Epithelial cell of proximal tubule (primary cell): ENCODE measurements at places on chromosomes 3 and 15. TPM values are rescaled to one million over a fixed set of nuclear protein-coding genes. Genes with fewer than 3 reads are reported as not detected.
A peak's percentile ranks its signal among the peaks of the same experiment; 100 is the strongest.

DNA sequence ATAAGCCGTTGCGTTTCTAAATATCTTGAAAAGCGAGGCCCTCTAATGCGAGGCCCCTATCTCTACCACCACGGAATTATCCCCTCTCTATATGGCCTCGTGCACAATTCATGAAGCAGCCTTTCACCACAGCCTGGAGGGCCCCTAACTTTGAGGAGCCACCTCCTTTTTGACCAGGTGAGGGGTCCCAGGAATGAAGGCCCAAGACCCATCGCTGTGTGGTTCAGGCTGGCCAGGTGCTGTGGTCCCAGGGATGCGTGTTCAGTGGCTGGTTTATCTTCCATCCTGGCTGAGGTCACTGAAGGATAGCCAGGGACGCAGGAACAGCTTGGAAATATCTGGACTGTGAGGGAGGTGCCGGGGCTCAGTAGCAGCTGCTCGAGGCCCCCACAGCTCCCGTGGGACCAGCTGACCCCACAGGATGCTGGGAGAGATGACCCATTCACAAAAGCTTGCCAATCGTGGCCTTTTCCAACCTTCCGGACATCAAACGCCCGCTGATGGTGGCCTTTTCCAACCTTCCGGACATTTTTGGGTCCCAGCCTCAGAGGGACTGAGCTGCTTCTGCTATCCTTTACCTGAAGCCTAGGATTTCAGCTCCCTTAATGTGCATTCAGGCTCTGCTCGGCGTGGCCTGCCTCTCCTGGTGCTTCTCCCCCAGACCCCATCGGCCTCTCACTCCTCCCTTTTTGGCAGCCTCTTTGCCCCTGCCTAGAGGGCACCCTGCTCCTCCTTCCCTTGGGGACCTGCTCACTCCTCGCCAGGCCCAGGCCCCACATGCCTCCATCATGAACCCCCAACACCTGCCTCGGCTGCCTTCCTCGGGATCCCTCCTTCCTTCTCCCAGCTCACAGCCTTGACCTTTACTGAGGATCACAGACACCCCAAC is 140.9 kb downstream of the CHSY1 start:
- no peak for DNase-seq

DNA sequence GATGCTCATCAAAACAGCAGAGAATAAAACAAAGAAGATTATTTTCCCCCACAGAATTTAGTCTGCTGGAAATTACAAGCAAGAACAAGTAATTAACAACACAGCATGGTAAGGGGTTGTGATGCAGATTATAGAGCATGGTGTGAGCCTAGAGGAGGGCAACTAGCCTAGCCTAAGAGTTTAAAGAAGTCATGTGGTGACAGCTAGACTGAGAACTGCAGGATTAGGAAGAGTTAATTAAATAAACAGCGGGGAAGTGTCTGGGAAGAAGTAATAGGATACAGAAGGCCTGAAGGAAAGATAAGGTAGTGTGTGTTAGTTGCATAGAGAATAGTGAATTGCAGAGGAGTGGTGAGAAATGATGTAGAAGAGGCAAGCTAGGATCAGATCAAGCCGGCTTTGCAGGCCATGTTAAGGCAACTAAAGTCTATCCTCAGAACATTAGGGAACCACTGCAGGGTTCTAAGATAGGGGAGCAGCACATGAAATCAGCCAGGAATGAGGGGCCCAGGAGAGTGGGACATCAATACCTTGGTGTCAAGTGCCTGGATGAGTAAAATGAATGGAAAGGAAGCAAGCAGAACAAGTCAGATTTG is 11.9 kb upstream of the PKM start:
- no peak for DNase-seq

DNA sequence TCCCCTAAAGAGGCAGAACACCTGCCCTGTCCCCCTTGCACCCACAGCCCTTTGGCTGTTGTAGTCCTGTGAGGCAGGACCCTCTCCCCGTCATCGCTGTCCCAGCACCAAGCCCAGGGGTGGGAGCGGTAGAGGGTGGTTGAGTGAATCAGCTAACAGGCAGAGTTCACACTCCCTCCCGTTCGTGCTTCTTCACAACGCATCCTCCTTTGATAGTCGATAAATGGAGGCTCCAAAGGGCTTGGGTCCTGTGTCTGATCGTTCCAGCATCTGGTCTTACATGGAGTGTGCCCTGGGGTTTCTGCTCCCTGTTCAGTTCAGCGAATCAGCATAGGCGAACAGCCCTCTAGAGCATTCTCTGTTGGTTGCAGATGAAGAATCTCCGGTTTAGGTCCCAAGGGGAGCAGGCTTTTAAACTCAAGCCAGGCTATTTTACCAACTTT is 820 bp upstream of the HMCES start:
- DNase-seq = no peak

DNA sequence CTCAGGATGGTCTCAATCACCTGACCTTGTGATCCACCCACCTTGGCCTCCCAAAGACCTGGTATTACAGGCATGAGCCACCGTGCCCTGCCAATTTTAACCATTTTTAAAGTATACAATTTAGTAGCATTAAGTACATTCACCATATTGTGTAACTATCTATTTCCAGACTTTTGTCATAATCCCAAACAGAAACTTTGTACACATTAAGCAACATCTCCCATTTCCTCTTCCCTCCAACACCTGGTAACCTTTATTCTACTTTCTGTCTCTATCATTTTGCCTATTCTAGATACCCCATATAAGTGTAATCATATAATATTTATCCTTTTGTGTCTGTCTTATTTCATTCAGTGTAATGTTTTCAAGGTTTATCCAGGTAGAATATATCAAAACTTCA is 8.9 kb upstream of the MYLK start:
- no peak for DNase-seq

GRCh38 chr3:118075873-118076272 is 958.8 kb downstream of the IGSF11 start:
- DNase-seq = no peak

- DNase-seq = no peak
Observed at GRCh38 chr15:59819092-59819491, 130.0 kb upstream of the BNIP2 start.

DNA sequence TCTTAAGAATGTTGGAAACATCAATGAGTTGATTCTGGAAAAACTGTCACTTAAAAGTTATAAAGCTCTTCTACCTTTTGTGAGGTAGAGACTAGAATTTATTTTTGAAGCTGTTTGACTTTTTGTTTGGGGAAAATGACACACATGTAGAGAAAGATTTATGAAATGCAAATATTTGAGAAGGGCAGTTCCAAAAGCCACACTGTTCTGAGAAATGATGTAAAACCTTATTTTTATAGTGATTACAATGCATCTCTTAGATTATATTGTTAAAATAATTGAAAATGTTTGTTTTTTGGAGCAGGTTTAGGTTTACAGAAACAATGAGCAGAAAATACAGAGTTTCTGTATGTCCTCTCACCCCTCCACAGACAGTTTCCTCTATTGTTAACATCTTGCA is 116.1 kb upstream of the CMC1 start:
- DNase-seq = no peak

DNA sequence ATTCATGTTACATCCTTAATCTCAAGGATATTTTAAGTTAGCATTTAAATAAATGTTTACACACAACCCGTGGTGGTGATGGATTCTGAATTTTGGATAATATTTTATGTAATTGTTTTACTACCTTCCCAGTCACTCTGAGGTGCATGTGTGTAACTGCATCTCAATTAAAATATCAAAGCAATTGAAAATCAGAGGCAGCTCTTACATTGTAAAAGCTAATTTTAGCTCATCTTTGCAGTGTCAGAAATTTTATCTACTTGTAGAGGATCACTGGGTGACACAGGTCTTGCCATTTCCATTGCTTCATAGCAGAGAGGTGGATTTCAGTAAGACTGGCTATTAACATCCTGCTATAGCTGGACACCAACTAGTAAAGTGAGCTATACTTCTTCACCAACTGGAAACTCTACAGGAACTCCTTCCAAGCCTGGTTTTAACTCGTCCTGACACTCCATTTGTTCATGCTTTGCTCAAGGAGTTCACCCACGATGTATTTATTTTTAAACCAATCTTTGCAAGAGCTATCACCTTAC is 19.6 kb upstream of the MITF start:
- DNase-seq = no peak

- no peak for DNase-seq
Observed at GRCh38 chr3:142243134-142243533, 17.7 kb upstream of the GK5 start.

- DNase-seq = no peak
Observed at GRCh38 chr3:164377466-164377865, 700.8 kb downstream of the SI start.

DNA sequence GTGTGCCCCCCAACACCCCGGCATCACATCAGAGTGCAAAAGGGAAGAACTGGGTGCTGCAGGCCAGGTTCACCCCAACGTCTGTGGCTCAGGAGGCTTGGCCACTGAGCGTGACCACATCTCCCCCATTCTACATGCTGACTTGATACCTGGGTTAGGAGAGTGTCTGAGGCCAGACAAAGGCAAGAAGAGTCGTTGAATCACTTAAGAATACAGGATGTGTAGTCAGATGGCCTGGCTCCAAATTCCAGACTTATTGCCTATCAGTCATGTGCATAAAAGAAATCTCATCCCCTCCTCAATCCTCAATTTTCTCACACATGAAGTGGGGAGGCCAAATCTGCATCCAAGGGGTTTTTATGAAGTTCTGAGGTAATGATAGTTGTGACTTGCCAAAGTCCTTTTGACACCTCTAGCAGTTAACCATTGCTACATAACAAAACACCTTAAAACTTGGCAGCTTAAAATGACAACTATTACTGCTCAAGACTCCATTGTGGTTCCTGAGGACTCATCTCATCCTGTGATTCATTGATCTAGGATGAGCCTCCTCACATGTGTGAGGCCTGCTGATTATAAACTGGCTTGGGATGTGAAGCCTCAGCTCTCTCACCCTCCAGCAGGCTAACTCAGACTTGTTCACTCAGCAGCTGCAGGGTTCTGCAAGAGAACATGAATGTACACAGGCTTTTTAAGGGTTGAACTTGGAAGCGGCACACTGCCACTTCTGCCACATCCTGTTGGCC is 138.8 kb upstream of the TLE3 start:
- peak; percentile 69 for DNase-seq

DNA sequence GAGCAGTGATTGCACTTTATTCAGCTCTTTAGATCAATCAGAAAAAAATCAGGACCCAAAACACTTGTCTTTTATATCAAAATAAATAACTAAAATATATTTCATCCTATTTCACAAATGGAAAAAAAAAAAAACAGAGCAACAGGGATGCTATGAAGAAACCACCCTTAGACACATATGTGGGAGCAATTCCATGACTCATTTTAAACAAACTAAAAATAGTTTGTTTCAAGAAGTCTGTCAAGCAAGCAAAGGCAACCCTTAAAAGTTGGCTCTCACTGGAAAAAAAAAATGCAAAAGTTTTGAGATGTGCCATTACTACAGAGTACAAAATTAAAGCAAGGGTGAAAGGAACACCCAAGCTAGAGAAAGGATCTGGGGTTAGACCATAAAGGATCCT is 5.7 kb downstream of the ATP13A3 start:
- no peak for DNase-seq

DNA sequence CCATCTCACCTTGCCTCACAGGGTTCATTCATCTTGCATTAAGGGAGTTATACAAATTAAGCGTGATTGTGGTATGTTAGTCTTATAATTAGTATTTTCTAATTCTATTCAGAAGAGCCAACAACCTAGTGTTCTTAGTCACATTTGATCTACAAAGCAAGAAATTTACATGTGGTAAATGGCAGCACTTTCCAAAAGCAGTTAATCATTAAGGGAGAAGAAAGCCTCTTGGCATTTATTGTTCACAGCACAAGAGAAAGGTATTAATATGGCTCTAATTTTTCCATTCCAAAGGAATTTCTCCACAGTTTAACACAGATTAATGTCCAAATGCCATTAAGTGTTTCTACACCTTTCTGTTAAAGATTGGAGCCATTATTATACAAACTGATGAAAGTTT is 1077.1 kb downstream of the ZPLD1 start:
- DNase-seq = peak; percentile 57

GRCh38 chr3:155390351-155390750 is 96.9 kb upstream of the STRIT1 start:
- DNase-seq = no peak

- no peak for DNase-seq
Observed at GRCh38 chr15:71043373-71043772, 71.9 kb upstream of the THSD4 start.

GRCh38 chr15:66188464-66188863 is 65.1 kb downstream of the MEGF11 start:
- no peak for DNase-seq

DNA sequence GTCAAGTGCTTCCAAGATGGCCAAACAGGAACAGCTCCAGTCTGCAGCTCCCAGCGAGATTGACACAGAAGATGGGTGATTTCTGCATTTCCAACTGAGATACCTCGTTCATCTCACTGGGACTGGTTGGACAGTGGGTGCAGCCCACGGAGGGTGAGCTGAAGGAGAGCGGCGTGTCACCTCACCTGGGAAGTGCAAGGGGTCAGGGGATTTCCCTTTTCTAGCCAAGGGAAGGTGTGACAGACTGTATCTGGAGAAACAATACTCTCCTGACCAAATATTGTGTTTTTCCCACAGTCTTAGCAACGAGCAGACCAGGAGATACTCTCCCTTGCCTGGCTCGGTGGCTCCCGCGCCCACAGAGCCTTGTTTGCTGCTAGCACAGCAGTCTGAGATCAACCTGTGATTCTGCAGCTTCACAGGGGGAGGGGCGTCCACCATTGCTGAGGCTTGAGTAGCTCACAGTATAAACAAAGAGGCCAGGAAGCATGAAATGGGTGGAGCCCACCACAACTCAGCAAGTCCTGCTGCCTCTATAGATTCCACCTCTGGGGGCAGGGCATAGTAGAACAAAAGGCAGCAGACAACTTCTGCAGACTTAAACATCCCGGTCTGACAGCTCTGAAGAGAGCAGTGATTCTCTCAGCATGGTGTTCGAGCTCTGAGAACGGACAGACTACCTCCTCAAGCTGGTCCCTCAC is 293.5 kb upstream of the SUCLG2 start:
- DNase-seq = no peak

GRCh38 chr3:185470323-185470722 is 28.5 kb downstream of the TMEM41A start:
- no peak for DNase-seq

DNA sequence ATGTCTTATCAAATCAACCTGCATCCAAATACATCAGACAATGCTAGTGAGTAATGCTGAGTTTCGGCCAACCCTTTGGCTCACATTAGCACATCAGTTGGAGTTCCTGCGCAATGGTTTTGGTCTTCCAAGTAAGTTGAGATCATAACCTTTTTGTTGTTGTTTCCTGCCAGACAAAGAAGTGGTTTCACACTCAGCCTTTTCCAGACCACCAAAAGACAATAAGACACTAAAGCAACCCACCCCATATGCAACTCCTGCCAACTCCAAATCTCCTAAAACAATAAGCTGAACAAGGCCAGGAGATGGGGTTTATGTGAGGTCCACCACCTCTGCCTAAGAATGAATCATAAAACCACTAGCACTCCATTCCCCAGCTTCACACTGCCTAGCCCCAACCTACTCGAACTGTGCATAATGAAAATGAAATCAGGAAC is 177.0 kb downstream of the ERC2 start:
- peak; percentile 30 for DNase-seq

GRCh38 chr15:56839099-56839498 is 79.3 kb upstream of the TCF12 start:
- no peak for DNase-seq

CP gene
- not detected in 2 replicates for total RNA-seq

PPP1R14D gene
- not detected in 2 replicates for total RNA-seq

CCR8 gene
- not detected in 2 replicates for total RNA-seq

SNRK gene
- total RNA-seq = 12.9 and 16.3 TPM in 2 replicates

SEMA3F gene
- total RNA-seq = 36.0 and 58.6 TPM in 2 replicates

SLC9C1 gene
- total RNA-seq = not detected in 2 replicates

IL17RC gene
- 33.2 and 35.3 TPM in 2 replicates for total RNA-seq

PRSS50 gene
- total RNA-seq = not detected in 2 replicates

LDHAL6B gene
- not detected in 2 replicates for total RNA-seq

PPP4R2 gene
- 33.0 and 36.1 TPM in 2 replicates for total RNA-seq

TMC3 gene
- total RNA-seq = not detected in 2 replicates

KLHL40 gene
- not detected in 2 replicates for total RNA-seq
